ENCODE measurements at places on chromosomes 2 and 18.

DNA sequence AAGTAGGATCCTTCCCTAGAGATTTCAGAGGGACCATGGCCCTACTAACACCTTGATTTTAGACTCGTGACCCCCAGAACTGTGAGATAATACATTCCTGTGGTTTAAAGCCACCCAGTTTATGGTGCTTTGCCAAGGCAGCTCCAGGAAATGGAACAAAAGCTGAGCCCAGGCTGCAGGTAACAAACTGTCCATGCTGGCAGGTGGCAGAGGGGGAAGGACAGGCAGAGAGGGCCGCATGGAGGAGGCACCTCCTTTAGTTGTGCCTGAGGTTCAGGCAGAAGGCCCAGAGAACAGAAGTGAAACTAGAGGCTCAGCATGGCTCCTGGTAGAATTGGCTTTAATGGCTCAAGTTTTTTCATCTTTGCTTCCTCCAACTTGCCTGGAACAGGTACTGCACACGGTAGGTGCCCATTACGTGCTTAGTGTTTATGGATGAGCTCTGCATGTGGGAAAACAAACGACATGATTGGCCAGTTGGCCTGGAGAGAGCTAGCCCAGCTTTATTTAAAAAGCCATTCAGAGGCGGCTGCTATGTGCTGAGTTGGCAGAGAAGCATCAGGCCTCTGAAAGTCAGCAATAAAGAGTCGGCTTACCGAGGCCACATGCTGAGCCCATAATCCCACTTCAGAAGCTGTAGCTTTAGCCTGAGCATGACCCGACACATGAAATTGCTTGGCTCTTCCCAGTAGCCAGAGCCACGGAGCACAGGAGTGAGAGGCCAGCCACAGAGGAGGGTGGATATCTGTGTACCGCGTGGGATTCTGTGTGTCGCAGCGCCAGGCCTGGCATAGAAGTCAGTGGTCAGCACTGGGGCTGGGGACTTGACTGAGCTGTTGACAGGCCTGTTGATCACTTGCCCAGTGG is 36.5 kb downstream of the HS1BP3 start:
- no peak for DNase-seq

GRCh38 chr2:178484245-178485041 is 4.2 kb downstream of the PLEKHA3 start:
- DNase-seq = no peak

DNA sequence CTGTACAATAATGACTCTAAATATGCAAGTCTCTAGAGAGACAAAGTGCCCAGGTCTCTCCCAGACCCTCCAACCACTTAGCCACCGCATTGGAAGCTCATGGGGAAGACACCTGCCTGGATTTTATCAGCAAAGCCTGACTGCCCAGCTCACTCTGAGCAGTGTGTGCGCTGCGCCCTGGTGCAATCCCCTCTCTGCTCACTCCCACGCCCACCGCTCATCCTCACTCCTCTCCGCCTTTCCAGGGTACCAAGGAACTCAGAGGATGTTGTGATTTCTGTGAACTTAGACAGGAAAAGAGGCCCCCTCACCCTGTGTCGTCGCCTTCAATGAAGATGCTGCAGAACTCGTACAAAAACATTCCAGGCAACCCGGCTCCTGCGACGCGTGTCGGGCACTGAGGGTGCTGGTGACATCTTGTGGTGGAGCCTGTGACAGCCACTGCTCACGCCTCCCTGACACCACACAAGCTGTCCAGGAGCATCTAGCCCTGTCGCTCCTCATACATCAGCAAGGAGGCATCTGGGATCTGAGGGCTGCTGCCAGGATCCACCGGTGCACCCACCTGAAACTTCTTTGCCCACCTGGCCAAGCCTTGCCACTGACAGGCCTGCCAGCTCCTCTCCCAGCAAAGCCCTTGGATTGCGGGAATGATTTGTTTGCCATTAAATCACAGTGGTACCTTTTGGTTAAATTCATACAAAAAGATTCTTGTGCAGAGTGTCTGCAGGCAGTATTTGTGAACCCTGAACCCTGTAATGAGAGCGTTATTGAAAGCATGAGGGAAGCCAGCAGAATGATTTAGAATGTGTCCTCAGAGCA is 220.4 kb downstream of the ZNF516 start:
- DNase-seq = no peak

- DNase-seq = no peak
These were observed 18.9 kb downstream of the ZRANB3 start for GRCh38 chr2:135512099-135512498.

- DNase-seq = no peak
These were observed 24.7 kb downstream of the PAPOLG start for GRCh38 chr2:60780721-60781120.

DNA sequence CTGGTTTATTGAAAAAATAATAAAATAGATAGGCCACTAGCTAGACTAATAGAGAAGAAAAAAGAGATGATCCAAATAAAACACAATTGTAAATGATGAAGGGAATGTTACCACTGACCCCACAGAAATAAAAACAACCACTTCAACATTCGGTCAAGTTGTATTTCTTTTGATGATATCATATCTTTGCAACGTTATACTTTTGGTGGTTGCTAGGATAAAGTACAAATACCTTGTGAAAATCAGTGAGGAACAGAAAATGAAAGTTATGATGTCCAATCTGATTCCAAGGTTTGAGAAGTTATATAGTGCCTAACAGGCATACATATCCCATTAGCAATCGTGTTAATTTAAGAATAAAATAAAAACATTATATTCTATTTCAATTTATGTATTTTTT is 6.6 kb upstream of the ASNSD1 start:
- no peak for DNase-seq

- no peak for DNase-seq
These were observed 24.7 kb downstream of the MYCN start for GRCh38 chr2:15964936-15965563.

DNA sequence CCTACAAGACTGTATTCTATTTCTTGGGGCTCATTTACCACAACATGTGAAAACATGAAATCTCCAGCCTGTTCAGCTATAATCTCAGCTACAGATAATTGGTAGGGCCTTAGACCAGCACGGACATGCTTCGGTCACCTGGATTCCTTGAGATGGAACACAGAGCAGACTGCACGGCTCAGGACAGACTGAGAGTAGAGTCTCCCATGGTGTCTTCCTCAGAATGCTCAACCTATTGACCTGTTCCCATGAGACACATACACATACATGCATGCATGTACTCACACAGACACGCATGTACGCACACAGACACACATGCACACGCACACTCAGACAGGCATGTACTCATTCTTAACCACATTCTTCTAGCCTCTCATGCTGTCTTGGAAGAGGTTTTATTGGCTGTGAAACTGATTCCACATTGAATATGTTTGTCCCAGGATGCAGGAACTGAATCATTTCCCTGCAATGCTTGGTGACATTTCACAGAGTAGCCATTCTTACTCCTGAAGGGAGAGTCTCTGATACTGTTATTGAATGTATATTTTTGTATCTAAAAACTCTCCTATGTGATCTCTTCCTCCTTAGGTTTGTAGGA is 23.5 kb upstream of the BZW1 start:
- no peak for DNase-seq

DNA sequence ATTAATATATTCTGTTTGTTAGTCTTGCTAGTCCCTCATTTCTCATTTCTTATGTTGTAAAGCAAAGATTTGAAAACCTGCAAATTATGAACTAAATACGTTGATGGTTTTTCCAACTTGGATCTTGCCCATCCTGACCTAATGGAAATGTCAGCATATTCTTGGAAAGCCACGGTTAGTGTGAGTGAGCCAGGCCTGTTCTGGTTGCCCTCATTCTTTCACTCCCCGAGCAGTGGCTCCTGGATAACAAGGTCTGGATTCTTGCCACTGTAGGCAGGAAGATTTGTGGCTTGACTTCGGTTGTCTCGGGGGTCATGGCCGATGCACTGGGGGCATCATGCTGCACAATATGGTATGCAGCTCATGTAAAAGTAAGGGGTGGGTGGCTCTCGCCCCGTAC is 359.1 kb downstream of the MEIS1 start:
- DNase-seq = no peak

GRCh38 chr2:121132762-121133107 is 152.3 kb downstream of the TFCP2L1 start:
- DNase-seq = no peak

GRCh38 chr2:28052691-28053090 is 162.2 kb downstream of the BABAM2 start:
- no peak for DNase-seq

GRCh38 chr2:217840522-217840921 is 162.3 kb downstream of the TNS1 start:
- DNase-seq = no peak

DNA sequence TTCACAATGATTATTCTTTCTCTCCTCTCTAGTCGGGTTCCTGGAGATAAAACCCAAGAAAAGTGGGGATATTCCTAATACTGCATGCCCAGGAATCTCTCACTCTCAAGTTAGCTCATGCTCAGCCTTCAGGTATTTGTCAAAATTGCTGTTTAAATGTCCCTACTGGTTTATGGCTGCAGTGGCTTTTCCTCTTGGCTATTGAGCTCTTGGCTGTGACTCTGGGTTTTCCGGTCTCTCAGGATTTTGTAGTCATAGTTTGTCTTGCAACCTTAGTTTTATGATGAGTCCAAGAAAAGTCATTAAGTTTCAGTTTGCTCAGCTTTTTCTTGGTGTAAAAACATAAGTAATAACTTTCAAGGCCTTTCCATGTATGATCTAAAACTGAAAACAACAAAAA is 820.7 kb upstream of the HS6ST1 start:
- DNase-seq = no peak

Data from activated gamma-delta T cell treated with anti-CD3 and anti-CD28 coated beads, Interleukin-2, amount 50 U/mL, for 16 hours (primary cell).